Stimulated activated CD4-positive, alpha-beta T cell treated with anti-CD3 and anti-CD28 coated beads, Interleukin-4, amount 100 ng/mL, for 4 hours (primary cell): ENCODE measurements at places on chromosomes 6 and 20.

DNA sequence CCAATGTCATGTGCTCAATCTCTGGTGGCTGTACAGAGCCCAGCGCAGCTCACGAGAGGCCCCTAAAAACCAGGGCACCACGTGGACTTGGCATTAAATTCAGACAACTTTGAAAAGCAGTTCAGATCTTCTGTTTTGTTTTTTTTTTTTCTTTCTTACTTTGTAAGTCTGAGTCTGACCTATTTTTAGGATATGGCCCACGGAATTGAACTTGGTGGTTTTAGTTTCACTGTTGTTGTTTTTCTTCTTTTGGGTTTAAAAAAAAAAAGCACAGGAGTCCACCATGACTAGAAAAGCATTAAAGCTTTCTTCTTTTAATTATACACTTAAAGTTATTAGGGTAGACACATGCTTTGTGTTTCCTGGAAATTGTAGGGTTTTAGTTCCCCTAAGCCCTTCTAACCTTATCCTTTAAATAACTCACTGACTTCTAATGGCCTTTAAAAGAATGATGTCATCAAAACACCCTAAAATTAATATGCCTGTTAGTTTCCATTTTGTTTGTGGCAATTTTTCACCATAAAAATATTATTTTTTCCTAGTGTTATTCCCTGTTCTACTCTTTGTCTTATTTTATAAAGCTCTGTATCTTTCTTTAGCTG, 48.5 kb upstream of the CCN2 start:
- DNase-seq: no peak

DNA sequence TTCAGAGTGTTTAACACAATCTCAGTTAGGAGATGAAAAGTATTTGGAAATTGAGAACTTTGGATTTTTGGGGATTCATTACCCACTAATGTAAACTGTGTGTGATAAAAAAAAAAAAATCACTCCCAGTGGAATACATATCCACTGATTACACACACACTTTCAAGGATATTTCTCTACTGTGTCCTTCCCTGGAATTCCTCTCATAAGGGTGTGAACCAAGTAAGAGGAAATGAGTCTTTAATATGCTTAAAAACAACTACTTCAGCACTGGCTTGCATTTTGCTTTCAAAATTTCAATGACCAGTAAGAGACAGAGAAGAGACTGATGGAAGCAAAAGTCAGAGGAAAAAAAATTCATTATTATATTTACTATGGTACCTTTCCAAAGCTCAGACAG, 24.5 kb upstream of the MYCT1 start:
- DNase-seq: no peak

- no peak for DNase-seq
These were observed 72.7 kb upstream of the NOX3 start for GRCh38 chr6:155528335-155528734.

GRCh38 chr6:7674291-7674690, 51.6 kb upstream of the BMP6 start:
- no peak for DNase-seq

GRCh38 chr6:6742535-6742934, 154.0 kb downstream of the LY86 start:
- no peak for DNase-seq

DNA sequence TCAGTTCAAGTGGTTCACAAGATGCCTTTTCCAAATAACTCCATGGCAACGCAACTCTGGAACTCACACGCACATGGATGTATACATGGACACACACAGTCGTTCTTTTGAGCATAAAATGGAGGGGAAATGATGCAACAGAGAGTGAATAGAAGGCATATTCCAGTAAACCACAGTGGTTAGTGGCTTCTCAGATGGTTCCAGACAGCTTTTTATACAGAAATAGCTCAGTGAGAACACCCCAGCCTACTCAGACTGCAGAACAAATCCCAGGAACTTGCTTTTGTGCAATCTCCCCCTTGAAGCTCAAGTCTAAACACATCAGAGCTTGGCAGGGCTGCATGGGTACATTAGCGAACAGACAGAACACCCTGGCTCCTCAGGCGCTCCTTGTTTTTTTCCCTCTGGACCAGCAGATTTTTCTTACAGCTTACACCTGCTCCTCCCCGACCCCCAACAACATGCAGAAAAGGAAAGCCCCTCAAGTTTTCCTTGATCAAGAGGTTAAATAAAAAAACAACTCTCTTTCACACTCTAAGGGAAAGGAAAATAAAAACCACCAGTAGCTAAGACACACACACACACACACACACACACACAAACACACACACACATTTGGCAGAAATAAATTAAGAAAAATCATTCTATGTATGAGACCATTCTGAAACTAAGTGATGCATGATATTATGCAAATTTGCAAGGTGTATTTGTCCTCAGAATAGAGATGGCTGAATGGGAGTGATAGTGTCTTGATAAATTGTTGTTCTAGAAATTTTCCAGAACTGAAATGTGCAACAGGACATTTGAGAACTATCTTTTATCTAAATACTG, 51.2 kb upstream of the RANBP9 start:
- DNase-seq: no peak

GRCh38 chr6:1864496-1864895, 254.8 kb downstream of the FOXC1 start:
- DNase-seq: no peak

- no peak for DNase-seq
These were observed 53.4 kb downstream of the SLC24A3 start for GRCh38 chr20:19265646-19266374.

GRCh38 chr20:10170261-10170660, 48.4 kb upstream of the SNAP25 start:
- no peak for DNase-seq

GRCh38 chr20:35506179-35506578, 23.3 kb downstream of the C20orf173 start:
- no peak for DNase-seq

- DNase-seq: no peak
These were observed 235.1 kb upstream of the RREB1 start for GRCh38 chr6:6872459-6873344.

- DNase-seq: no peak
These were observed 46.8 kb upstream of the CCDC28A start for GRCh38 chr6:138726757-138727097.

DNA sequence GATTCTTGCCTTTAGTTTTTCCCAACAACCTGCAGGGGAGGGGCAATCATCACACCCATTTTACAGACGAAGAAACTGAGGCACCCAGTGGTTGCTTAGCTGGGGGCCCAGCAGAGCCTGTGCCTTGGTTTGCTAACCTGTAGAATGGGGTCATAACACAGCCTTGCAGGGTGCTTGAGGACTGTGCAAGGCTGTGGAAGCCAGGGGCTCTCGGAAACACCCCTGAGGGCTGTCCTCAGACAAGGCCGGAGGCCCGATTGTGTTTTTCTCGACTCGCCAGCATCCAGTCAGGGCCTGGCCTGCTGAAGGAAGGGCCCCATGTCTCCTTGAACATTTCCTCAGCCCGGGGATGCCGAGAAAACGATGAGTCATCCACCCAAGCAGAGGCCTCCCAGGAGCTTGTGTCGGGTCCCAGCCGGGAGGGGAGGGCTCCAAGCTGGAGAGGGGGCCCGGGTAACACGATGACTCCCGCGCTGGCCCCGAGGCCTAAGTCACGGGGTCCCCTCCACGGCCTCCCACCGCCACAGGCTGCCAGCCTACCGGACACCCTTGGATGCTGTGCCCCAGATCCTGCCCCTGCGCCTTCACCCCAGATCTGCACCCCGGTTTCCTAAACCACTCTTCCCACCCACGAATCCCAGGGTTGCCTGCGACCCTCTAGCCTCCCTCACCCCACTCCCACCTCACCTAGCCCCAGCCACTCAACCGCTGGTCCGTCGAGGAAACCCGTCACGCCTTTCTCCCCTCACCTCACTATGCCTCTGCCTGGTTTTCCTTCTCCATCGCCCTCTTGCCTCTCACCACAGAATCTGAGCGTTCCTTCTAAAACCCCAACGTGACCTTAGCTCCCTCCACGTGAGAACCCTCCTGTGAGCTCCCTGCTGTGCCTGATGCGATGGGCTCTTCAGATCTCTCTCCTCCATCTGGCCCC, 10.6 kb downstream of the NOL4L start:
- DNase-seq: peak; percentile 37

GRCh38 chr6:10591422-10592160, 70.4 kb downstream of the GCNT2 start:
- no peak for DNase-seq

GRCh38 chr6:52376763-52377162, 14.8 kb downstream of the PAQR8 start:
- no peak for DNase-seq

GRCh38 chr6:18545726-18546125, 158.6 kb downstream of the RNF144B start:
- no peak for DNase-seq

DNA sequence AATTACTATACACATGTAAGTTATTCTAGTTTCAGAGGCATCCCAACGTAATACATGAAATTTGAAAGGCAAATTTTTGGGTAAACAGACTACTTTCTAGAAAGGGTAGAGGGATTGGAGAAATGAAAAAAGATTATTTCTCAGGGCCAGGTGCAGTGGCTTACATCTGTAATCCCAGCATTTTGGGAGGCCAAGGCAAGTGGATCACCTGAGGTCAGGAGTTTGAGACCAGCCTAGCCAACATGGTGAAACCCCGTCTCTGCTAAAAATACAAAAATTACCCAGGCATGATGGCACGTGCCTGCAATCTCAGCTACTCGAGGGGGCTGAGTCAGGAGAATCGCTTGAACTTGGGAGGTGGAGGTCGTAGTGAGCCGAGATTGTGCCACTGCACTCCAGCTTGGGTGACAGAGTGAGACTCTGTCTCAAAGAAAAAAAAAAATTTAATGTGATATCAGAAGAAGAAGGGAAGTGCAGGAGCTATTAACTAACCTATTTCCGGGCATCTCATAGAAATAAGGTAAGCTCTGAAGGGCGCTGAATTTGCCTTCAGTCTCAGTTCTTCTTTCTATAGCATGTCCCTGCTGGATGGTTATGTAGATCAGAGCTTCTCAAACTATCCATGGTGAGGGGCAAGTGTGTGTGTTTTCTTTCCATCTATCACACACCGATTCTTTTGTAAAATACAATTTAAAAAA, 100.3 kb upstream of the MTHFD1L start:
- no peak for DNase-seq

- DNase-seq: no peak
These were observed 532.5 kb downstream of the KIF16B start for GRCh38 chr20:16040742-16041141.

DNA sequence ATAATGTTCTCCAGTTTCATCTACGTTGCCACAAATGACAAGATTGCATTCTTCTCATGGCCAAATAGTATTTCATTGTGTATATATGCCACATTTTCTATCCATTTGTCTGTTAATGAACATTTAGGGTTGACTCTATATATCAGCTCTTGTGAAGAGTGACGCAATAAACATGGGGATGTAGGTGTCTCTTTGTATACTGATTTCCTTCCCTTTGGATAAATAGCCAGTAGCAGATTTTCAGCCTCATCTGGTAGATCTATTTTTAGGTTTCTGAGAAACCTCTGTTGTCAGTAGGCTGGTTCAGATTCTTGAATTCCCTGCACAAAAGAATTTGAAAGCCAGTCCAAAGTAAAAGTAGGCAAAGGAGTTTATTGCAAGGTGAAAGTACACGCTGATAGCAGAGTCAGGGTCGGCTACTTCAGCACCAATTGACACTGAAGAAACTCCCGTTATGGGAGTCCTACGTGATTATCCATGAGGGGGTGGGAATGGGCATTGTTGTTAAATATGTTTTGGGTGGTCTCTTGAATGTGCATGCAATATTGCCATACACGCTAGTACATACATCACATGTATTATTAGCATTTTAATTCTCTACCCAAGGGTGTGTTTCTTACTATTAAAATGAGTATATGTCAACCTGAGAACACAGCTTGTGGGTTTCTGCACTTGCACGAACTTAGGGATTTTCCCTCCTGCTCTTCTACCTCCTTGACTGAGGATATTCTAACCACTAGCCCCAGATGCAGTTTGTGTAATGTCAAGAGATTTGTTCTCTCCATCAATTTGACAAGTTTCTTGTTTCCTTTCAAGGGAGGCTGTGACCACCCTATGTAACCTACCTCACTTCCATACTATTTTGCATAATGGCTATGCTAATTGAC, 14.4 kb upstream of the SLC17A2 start:
- DNase-seq: no peak

DNA sequence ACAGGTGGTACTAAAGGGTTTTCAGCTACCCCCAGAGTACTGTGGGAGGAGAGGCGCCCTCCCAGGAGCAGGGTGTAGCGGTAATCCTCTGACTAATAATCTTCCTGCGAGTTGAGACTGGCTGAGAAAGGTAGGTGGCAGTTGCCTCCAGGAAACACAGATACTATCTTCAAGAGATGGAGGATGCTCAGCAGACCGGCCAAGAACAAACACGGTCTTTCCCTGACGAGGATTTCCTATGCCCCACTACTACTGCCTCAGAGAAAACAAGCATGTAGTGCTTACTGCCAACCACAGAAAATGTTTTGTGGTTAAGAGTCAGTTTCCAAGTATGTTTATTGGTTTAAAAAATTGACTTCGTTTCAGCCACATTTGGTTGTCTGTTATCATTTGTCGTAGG, 26.8 kb downstream of the C6orf89 start:
- peak; percentile 58 for DNase-seq

DNA sequence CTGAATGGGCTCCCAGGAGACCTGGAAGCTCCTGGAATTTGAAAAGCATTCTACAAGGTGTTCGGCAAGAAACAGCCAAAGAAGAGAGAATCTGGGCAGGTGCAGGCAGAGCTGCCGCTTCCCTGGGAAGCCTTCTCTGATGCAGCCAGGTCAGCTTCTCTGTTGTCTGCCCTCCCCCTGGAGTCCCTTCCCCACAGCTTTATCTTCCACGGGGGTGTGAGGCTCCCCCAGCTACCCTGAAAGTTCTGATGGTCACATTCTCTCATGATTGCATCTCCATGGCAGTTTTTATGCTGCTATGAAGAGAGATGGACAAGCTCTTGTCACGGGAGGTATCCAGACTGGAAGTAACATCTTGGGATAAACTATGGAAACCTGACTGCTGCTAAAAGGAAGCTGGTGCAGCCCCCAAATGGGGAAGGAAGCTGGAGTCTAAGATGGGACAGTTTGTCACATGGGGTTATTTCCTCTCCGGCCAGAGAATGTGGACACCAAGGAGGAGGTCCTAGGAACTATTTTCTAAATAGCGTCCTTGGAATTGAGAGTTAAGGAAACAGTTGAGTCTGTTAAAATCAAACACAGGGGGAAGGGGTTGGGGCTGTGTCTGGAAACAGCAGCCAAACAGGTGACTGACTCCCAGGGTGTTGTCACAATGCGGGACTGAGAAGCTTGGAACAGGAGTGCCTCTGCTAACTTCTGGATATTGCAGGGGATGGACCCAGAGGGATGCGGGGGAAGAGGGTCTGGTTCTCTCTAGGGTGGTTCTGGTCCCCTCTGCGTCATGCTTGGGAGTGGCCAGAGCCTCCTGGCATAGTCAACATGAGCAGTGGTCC, 91.1 kb downstream of the ASXL1 start:
- DNase-seq: no peak

- no peak for DNase-seq
These were observed 5.8 kb downstream of the TUBB start for GRCh38 chr6:30725713-30726505.

- DNase-seq: no peak
These were observed 11.9 kb upstream of the CNR1 start for GRCh38 chr6:88177961-88178464.

- DNase-seq: no peak
These were observed 33.2 kb upstream of the VGLL2 start for GRCh38 chr6:117232196-117232595.
